Common myeloid progenitor, CD34-positive (primary cell): ENCODE measurements at places on chromosomes 11 and 22.

DNA sequence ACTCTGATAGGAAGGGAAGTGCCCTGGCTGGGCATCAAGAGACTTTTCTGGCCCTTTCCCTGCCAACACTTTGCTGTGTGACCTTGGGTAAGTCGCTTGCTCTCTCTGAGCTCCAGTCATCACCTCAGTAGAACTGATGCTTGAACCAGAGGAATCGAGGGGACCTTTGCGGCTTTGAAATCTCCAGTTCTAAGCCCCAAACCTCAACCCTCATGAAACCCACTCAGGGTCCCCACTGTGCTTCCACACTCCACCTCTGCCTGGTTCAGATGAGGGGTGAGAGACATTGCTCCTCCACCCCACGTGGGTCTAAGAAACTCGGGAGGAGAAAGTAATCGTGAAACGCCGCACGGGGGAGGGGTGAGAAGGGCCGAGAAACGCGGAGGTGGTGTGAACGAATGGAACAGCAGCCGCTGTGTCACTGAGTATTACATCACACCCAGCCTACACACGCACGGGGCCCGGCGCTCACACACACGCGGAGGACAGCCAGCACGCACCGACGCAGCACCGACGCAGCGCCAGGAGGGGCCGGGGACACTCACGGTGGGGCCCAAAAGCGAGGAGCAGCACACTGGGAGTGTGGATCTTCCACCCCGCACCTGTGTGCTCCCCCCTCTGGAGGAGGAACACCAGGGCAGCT lies 4.3 kb downstream of the RTN4RL2 start:
- DNase-seq: no peak

DNA sequence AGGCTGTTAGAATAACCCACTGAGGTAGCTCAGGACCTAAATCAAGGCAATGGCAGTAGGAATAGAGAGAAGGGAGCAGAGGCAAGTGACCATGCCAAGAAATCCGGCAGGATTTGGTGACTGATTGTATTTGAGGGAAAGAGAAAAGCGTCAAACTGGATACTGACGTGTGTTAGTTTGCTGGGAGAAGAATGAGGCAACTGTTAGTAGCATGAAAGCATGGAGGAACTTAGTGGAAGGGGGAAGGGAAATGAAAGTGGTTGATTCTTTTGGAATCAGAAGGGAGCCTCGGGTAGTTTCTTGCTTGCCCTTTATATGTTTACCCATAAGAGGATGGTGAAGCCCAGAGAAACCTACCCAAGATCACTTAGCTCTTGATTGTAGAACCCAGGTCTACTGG lies 8.3 kb downstream of the PPFIBP2 start:
- no peak for DNase-seq

- DNase-seq: no peak
Measured at GRCh38 chr22:40123387-40123786, 54.3 kb upstream of the TNRC6B start.

- no peak for DNase-seq
Measured at GRCh38 chr11:119011476-119012053, 6.6 kb downstream of the RPS25 start.

DNA sequence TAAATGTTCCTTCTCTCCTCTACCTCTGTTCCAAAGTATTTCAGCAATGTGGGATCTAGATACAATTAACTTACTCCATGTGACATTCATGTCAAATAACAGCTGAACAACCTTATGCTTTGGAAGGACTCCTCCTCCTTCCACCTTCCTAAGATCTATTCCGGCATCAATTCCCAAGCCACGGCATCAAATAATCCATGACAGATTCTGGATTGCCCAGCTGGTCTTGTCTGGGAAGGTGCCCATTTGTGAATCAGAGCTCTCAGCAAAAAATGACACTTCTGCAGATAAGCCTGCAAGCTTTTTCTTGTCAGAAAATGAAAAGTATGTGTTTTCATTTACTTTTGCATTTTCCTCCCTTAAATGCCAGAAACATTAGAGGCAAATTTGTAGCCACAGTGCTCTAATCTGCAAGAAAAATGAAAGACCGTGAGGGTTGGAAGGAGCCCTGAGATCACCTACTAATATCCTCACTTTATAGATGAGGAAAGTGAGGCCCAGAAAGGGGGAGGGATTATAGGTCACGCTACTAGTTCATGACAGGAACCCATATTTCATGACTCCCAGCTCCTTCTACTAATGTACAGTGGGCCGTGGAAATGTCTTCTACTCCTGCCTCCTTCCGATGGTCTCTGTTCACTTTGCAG lies 124.0 kb downstream of the ME3 start:
- DNase-seq: no peak

- peak; percentile 97 for DNase-seq
Measured at GRCh38 chr11:78290293-78291176, 101.8 kb downstream of the USP35 start.

GRCh38 chr11:119222308-119222707 lies 16.2 kb downstream of the CBL start:
- no peak for DNase-seq

DNA sequence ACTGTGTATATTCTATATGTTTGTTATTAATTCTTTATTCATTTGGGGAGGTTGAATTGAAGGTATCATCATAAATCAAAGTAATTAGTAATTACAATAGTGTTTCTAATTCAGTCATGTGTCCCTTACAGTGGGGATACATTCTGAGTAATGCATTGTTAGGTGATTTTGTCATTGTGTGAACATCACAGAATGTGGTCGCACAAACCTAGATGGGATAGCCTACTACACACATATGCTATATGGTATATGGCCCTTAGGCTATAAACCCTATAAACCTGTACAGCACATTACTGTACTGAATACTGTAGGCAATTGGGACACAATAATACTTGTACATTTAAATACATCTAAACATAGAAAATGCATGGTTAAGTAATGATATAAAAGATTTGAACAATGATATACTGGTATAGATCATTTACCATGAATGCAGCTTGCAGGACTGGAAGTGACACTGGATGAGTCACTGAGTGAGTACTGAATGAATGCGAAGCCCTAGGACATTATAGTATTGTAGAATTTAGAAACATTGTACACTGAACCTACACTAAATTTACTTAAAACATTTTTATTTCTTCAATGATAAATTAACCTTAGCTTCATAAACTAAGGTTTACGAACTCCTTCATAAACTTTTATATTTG lies 936.2 kb upstream of the CHORDC1 start:
- no peak for DNase-seq

DNA sequence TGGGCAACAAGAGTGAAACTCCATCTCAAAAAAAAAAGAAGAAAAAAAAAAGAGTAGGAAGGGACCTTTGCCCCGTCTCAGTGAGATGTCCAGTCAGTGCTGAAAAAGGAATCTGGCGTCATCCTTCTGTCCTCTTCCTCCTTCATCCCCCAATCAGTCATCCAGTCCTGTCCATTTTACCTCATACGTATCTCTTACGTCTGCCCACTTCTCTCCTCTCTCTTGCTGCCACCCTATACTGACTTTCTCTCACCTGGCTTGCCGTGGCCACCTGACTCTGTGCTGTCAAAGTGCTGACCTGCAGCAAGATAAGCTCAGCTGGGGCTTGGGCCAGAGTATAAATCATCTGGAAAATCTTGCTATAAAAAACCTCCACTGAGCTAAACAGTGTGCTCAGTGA lies 13.6 kb downstream of the SEPTIN3 start:
- DNase-seq: no peak

DNA sequence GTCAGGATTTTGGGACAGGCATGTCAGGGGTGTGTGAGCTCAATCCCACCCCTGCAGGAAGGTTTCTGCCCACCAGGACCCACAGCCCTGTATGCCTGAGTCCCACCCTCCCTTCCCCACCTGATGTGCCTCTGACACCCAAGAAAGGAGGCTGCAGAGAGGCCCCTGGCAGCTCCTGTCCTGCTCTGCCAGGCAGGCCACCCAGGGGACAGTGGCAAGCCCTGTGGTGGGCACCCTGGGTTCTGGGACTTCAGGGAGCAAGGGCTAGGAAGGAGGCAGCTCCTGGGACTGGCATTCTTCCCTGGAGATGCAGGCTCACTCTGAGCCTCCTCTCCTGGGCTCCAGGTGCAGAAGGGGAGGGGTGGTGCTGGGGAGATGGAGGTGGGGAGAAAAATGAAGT lies 234.5 kb upstream of the B3GAT1 start:
- no peak for DNase-seq

DNA sequence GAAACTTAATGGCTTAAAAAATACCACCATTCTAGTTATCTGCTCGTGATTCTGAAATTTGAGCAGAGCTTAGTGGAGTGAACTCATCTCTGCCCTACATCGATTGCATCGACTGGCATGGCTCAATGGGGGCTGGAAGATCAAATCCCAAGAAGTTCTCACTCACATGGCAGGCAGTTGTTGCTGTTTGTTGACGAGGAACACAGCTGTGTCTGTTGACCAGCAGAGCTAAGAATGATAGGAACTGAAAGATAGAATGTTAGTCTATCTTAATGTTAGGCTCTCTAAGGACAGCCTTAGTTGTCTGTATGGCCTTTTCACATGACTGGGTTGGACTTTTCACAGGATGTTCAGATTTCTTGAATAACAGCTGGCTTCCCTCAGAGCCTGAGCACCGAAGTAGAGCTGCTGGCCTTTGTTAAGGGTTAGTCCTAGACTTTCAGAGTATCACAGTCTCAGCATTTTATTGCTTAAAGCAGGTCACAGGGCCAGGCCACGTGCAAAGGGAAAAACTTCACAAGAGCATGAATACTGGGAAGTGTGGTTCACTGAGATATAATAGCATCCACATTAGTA lies 31.6 kb upstream of the IZUMO1R start:
- no peak for DNase-seq

DNA sequence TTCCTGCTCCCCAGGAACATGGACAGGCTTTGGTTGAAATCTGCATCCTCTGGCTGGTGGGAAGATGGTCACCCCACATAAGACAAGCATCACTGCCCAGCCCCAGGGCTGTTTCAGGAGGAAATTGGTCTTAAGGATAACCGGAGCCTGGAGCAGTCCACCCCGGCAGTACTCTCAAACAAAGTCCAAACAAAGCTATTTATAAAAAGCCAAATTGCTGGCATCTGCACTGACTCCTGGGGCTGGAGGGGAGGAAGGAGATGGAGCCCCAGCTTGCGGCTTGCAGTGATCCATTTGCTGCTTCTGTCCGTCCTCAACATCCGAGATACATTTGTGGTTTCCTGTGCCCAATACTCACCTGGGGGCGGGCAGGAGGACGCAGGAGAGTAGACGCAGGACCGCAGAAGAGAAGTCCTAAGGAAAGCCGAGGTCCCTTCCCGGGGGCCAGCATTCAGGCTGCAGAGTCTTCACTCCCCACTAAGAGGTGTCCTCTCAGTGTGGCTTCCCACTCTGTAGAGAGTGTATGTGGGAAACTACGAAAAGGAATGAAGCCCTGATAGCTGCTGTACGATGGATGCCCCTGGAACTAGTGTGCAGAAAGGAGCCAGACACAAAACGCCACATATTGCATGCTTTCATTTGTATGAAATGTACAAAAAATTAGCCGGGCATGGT lies 107.3 kb upstream of the FGF3 start:
- no peak for DNase-seq

GRCh38 chr11:3167143-3168119 lies 2.3 kb upstream of the OSBPL5 start:
- no peak for DNase-seq

GRCh38 chr11:48341466-48341865 lies 16.7 kb downstream of the OR4C3 start:
- DNase-seq: no peak

GRCh38 chr11:117097014-117097388 lies 1.2 kb downstream of the SIK3 start:
- no peak for DNase-seq

DNA sequence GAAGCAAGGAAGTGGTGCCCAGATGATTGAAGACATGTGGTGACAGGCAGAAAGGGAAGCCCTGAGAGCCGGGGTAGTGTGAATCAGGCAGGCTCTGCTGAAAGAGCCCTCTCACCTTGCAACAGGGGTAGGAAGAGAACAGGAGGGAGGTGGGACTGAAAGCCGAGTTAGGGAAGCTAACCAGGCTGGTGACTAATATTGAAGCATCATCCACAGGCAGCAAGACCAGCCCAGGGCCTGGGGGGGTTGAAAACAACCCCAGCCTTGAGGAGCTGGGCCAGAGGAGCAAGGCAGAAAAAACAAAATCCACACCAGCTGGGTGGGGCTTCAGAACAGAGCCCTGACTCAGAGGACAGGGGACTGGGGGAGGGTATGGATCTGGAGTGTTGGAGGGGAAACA lies 35.0 kb upstream of the CRTAM start:
- DNase-seq: no peak

GRCh38 chr11:103727262-103727661 lies 309.2 kb upstream of the DDI1 start:
- no peak for DNase-seq

DNA sequence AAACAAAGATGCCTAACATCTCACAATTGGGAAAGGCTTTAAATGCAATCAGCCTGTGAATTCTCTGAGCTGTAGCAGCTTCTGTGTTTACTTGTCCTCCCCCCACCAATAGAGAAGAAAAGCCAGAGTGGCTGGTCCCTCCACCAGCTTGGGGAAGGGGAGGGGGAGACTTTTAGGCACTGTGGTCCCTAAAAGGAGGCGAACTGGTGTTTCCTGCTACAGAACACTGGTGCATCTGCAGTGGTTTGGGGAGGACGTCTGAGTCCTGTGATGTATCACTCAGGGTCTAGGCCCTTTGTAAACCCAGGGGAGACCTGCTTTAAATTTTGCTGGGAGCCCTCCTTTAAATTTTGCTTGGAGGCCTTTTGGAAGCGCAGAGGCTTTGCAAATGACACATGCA lies 16.9 kb downstream of the TNRC6B start:
- no peak for DNase-seq

- no peak for DNase-seq
Measured at GRCh38 chr11:120925944-120926343, 98.0 kb upstream of the TBCEL start.

- no peak for DNase-seq
Measured at GRCh38 chr11:92885600-92885999, 83.9 kb upstream of the MTNR1B start.

DNA sequence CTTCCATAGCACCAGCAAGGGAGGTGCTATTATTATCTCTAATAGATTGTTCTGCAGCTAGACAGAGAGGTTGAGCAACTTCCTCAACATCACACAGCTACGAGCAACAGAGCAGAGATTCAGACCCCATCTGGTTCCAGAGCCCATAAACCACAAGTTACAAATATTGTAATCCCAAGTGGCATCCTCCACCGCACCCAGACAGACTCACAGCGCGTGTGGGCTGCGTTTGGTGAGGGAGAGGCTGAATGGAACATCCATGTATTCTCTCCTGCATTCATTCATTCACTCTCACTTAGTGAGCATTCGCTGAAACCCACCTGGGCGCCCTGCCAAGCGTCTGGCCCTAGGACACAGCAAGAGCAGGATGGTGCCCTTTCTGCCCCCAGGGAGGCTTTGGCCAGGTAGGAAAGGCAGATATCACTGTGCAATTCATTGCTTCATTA lies 33.5 kb downstream of the LIF start:
- no peak for DNase-seq

GRCh38 chr22:20031732-20032406 lies 11.0 kb downstream of the TANGO2 start:
- DNase-seq: peak; percentile 19

DNA sequence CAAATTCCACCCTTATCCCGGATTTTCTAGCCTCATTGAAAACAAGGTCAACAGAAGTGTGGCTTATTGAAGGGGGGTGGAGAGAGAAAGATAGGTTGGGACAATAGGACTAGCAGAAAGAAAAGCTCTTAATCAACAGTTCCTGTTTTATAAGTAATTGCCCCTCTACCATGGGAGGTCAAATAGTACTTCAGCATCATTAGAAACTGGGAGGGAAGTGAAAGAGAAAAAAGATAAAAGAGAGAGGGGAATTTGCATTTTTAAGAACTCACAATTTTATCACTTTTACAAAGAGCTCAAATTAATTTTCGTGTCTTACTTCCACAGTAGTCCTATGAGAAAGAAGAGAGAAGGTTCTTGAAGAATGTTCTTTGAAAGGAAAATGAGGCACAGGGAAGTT lies 89.2 kb downstream of the AMOTL1 start:
- DNase-seq: no peak

GRCh38 chr11:126999366-126999765 lies 1.2 kb downstream of the KIRREL3 start:
- no peak for DNase-seq
